Left renal pelvis (tissue), 4 donors: ENCODE measurements at places on chromosomes 4 and X.
A peak's percentile ranks its signal among the peaks of the same experiment; 100 is the strongest.

GRCh38 chrX:155966876-155967275 lies 30.6 kb upstream of the IL9R start:
- no peak for DNase-seq

- DNase-seq, result no peak
These were observed 20.6 kb upstream of the PPP2R2C start for GRCh38 chr4:6492861-6493657.

DNA sequence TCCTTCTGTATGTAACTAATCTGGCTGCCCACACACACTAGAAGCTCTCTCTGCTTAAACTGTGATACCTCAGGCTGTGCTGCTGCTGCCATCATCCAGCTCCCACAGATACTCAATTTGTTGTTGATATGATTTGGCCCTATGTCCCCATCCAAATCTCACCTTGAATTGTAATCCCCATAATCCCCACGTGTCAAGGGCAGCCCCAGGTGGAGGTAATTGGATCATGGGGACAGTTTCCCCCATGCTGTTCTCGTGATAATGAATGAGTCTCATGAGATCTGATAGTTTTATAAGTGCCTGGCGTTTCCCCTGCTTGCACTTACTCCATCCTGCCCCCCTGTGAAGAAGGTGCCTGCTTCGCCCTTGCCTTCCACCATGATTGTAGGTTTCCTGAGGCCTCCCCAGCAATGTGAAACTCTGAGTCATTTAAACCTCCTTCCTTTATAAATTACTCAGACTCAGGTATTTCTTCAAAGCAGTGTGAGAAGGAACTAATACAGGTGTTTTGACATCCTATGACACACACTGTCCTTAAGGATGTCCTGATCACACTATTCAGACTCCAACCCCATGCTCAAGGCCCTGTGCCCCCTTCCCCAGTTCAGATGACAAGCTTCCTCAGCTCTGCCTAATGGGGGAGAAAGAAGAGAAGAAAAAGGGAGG lies 2.9 kb upstream of the ATOH1 start:
- DNase-seq, result no peak

DNA sequence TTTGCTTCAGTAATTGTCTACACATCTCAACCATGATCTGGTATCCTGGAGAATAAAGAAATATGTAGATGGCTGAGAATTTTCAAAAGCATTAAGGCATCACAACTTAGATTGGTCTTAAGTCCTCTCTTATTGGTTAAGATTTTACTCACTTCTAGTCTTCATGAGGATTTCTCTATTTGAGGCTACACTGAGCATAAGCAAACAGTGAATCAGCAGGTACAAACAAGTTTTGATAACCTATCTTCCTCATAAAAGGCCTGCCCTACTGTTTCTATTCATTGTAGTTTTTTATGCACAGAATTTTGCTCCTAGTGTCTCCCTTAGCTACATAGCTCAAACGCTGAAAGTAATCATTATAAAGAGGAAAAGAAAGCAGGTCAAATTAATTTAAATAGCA lies 460.7 kb upstream of the RPS6KA3 start:
- DNase-seq, result no peak

- DNase-seq, result no peak
These were observed 260.7 kb upstream of the GIMD1 start for GRCh38 chr4:106629268-106629625.

- peak; percentile 26 for DNase-seq
These were observed 32.1 kb downstream of the ZGRF1 start for GRCh38 chr4:112604589-112604988.

GRCh38 chrX:369563-370101 lies 17.1 kb downstream of the PPP2R3B start:
- DNase-seq, result no peak

DNA sequence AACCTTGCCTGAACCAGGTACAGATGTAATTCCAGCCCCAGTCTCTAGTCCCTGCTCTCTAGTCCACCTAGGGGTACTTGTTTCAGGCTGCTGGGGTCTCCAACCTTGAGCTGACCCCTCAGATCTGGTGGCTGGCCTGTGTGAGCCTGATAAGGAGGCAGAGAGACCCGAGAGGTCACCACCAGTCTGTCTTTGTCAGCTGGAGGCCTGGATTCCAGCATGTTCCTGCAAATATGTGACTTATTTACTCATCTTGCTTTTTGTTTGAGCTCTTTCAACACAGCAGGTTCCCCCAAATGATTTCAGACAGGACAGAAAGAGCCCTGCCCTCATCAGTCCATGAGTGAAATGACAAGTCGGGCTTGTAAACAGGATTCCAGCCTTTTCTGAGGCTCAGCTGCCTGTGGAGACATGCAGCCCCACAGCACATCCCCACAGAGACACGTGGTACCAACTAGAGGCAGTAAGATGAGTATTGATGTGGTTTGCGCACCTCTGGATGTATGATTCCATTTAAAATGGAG lies 37.5 kb upstream of the STK26 start:
- DNase-seq, result no peak

- DNase-seq, result no peak
These were observed 11.2 kb upstream of the KDR start for GRCh38 chr4:55136634-55137033.

DNA sequence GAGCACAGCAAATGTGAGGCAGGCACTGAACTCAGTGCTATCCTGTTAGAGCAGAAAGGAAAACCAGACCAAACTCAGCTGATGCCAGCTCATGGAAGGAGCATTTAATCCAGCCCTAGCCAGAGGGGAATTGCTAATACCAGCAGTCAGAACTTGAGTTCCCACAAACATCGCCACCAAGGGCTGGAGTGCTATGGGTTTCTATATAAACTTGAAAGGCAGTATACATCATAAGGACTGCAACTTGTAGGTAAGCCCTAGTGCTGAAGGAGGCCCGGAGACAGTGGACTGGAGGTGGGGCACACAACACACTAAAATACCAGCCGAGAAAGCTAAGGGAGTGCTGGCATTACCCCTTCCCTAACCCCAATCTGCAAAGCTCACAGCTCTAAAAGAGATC lies 440.2 kb downstream of the PRR32 start:
- no peak for DNase-seq

- no peak for DNase-seq
These were observed 573.6 kb downstream of the PPP4R3C start for GRCh38 chrX:26889574-26889973.

DNA sequence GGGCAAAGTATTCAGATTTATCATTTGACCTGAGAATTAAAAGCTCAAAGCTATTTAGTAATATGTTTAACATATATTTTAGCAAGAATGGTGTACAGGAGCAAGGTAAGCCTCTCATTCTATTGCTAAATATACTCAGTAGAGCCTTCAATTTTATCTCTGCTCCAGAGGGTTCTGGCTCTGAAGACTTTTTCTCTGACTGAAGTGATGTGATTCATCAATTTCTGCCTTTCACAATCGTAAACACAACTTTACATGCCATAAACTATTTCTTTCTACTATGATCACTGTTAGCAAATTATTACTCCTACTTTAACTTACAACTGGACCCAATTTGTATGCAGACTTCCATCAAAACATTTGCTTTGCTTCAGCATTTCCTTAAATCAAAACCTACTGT lies 315.0 kb upstream of the NDST4 start:
- DNase-seq, result no peak

DNA sequence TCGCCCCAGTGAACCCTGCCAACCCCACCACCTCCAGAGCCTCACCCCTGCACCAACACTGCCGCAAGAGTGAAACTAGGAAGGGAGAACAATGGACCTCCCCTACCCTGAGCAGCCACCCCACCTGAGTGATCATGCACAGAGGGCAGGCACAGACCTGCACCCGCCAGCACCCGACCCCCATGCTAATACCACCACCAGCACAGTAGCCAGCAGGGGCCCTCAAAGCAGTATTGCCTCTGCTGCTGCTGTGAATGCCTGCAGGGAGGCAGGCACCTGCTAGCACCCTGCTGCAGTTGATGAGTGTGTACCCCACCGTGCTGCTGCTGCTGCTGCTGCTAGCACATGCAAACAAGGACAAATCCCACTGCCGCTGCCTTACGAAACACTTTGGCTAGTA lies 100.1 kb downstream of the RAB28 start:
- DNase-seq, result no peak

DNA sequence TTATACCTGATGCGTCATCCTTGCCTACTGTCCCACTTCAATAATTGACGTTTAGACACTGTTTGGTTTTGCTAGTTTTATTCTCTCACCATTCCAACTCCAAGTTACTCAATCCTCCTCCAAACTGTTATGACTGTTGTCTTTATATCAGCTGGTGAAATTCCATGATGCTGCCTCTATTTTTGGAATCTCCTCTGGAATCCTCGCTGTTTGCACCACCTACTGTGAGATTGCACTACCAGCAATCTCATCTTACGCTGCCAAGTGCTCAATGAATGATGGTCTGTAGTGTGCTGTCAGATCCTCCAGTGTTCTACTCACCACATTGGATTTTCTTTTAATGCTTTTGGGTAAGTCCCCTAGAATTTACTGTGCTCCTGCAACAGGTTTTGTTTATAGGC lies 13.2 kb upstream of the PCDH18 start:
- no peak for DNase-seq

- DNase-seq, result no peak
These were observed 82.6 kb downstream of the FHDC1 start for GRCh38 chr4:153018684-153019083.

DNA sequence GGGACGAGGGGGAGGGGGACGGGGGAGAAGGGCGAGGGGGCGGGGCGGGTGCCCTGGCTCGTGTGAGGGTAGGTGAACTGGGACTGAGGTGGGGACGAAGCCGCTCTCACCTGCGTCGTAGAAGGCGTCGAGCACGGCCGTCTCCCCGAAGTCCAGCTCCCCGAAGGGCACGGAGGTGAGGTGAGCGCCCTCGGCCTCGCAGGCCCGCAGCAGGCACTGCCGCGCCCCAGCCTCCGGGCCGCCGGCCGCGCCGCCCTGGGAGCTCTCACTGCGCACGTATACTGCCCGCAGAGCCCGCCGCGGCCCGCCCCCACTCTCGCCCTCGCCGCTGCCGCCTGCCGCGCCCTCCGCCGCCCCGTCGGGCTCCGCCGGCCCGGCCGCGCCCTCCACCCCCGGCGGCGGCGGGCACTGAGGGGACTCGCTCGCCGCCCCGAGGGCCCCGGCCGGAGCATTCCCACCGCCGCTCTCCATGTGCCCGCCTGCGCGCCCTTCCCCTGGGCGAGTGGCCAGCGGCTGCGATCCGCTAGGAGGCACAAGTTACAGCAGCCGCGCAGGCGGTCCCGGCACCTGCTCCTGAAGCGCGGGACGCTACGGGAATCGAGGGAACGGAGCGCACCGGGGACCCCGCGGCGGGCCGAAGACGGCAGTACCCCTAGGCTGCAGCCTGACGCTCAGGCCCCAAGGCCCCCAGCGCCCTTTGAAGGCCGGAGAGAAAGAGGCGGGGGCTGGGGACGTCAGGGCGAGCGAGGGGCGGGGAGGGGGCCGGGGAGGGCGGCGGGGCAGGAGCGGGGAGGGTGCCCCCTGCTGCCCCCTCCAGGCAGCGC lies at the start of gene MAP3K15:
TSS of gene MAP3K15 (minus strand) at position 718 of the 824 bp plus-strand sequence. CDS start at position 471, 247 bp downstream.
- no peak for DNase-seq

DNA sequence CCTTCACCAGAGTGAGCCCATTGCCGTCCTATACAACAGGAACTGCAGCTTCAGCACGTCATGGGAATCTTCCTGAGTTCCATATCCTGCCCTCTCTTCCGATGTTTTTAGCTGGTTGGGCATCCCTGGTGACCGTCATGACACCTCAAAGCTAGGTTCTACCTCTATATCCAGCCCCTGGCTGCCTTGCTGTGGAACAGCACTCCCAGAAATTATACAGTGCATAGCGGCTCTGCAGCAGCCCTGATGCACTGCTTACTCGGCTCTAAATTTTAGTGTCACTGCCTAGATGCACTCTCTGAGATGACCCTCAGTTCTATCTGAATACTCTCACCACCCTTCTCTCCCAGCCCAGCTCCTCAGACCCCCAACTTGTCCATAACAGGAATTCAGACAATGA lies 44.3 kb downstream of the ARHGEF38 start:
- DNase-seq, result no peak

GRCh38 chr4:121189326-121190215 lies 25.4 kb upstream of the TNIP3 start:
- DNase-seq, result no peak
